Stimulated activated naive CD4-positive, alpha-beta T cell treated with Interleukin-2 at 50 U/mL for 16 hours (primary cell): ENCODE measurements at places on chromosomes 13 and 19.

DNA sequence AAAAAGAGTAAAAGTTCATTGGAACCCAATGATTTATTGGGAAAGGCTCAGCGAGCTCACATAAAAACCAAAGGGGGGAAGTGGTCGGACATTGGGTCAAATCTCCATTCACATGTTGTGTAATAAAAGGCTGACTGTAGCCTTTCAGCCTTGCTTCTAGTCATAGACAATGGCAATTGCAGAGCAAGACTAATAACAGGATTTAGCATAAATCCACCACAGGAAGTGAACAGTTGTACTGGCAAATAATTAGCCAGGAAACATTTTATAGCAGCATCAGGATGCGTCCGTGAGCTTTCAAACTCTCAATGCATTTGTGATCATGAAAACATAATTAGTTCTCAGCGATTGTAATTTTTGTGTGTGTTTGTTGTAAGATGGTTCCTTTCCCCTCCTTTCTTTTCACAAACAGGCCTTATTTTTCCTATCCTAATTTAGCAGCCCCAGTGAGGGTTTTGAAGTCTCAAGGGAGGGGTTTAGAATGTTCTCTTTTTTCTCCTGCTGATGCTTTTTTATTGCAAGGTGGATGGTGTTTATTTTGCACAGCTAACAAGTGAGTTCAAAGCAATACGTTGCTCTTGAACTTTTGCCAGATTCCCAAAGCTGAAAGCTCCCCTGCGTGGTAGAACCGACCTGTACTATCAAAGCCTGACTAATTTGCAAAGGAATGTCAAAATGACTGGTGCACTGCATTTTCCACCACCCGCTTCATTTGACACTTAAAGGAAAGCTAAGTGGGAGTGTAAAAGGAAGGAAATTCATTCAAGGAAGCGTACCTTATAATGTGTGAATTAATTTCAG, 105.6 kb downstream of the SPRY2 start:
- no peak for DNase-seq

DNA sequence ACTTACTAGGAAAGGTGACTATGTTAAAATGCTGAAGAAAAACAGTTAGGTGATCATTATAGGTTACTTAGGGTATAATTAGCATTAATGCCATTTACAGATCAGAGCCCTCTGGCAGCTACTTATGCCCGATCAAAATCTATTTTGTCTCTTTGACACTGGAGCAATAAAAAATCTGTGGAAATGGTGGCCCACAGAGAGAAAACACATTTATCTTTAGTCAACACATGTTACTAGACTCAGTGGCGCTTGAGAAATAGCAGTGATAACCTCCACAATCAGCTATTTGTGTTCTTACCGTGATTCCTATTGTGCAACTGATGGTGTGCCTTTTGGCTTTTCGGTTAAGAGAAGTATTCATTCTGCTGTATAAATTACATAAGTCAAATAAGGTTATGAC, 1519.6 kb downstream of the PCDH9 start:
- DNase-seq, result no peak

DNA sequence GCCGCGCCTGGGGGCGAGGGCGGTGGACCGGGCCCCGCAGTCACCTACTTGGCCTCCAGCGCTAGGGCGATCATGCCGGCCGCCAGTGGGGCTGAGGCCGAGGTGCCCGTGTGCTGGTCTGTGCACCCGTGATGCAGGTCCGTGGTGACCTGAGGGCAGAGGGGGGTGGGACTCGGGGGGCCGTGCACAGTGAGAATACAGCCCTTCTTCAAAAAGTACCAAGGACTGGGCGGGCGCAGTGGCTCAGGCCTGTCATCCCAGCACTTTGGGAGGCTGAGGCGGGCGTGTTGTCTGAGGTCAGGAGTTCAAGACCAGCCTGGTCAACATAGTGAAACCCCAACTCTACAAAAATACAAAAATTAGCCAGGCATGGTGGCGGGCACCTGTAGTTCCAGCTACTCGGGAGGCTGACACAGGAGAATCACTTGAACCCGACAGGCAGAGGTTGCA, 5.0 kb upstream of the C19orf25 start:
- DNase-seq, result no peak

DNA sequence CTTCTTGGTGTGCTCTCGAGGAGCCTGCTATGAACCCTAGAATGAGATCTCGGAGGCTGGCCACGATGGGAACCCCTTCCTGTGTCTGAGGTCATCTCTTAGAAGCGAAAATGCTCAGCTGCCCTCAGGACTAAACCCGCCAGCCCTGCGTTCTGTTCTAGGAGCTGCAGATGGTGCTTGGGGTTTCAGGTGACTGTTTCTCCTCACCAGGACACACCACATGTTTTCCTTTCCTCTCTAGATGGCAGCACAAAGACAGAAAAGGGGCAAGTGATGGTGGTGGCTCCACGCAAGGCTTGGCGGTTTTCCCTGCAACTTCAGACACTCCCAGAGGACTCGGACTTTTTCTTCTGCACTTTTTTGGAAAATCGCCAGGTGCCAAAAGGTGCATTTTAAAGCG, 60.1 kb downstream of the RNASEH2B start:
- DNase-seq, result no peak

DNA sequence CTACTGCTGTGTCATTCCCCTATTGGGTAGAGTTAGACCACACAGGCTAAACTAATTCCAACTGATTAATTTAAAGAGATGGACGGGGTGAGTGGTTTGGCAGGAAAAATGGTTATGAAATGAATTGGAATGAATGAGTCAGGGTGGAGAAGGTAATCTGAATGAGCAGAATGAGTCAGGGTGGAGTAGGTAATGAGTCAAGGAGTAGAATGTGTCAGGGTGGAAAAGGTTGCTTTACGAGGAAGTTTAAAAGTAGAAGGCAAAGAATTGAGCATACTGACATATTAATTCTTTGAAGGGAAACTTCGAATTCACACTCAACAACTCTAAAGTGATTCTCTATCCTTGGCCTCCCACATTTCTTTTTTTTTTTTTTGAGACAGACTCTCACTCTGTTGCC, 12.7 kb upstream of the ZNF121 start:
- DNase-seq, result no peak

- DNase-seq, result no peak
These were observed 77.0 kb downstream of the LRRC63 start for GRCh38 chr13:46288570-46289259.
